ENCODE measurements at places on chromosomes 1 and 21.

DNA sequence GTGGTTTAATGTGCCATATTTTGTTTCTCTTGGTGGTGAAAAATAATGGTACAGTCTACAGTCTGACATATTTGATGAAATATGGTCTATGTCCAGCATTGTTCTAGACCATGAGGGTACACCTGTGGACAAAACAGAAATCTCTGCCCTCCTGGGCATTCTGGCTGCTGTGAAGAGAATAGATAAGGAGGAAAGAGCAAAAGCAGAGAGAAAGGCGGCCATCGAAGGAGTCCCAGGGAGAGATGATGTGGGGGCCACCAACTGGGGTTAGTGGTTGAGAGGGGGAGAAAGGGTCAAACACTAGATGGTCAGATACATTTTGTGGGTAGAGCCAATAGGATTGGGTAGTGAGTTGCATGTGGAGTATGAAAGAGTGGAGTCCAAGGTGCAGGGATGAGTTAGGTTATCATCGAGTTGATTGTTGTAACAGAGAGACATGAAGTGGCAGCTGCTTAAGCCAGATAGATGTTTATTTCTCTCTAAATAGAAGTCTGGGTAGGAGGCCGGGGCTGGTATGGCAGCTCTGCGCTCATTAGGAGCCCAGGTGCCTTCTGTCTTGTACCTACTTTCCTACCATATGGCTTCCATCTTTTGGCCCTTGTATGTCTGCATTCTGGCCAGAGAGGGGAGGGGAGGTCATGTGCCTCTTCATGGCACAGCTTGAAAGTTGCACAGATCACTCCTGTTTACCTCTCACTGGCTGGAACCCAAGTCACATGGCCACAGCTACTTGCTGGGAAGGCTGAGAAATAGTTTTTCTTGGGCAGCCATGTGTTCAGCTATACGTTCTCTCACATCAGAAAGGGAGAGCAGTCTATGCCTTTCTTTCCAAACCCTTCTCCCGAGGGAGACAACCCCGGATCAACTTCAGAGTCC lies 13.0 kb downstream of the UBE4B start:
- no peak for DNase-seq

DNA sequence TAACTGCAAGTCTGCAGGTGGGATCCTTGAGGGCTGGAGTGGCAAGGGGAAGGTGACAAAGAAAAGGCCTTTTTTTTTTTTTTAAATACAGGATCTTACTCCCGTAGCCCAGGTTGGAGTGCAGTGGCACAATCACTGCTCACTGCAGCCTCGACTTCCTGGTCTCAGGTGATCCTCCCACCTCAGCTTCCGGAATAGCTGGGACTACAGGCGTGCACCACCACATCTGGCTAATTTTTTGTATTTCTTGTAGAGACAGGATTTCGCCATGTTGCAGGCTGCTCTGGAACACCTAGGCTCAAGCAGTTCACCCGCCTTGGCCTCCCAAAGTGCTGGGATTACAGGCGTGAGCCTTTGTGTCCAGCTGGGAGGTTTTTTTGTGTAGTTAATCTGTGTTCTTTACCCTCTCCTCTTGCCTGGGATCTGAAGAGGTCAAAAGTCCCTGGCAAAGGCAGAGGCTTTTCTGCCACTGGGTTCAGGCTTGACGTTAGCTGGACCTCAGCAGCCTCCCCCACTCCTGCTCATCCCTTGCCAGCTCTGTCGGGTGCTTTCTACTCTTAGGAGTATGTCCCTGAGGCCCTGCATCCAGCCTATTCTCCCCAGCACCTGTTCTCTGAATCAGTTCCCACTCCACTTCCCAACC lies 5.2 kb downstream of the IL6R start:
- DNase-seq, result peak; percentile 23

DNA sequence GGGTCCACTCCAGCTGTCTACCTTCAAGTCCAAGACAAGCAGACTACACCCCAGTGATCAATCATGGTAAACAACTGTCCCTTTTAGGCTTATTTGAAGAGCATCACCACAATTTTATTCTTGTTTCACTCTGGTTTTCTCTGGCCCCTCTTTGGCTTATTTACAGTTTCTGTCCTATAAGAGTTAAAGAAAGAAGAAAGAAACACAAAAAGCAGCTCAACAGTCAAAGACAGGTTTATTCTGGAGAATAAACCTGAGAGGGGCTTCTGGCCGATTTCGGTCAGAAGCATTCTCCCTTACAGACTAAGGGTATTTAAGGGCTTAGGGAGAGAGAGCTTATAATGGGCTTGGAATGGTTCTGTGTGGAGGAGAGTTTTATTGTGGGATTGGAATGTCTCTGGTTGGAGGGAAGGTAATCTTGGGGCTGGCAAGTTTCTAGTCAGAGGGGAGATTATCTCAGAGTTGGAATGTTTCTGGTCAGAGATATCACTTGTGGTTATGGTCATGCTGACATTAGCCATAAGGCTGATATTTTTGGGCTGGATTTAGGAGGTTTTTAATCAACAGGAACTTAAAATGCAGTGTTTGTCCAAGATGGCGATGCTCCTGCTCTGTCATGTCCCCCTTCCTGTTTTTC lies 161.0 kb downstream of the URB2 start:
- no peak for DNase-seq

DNA sequence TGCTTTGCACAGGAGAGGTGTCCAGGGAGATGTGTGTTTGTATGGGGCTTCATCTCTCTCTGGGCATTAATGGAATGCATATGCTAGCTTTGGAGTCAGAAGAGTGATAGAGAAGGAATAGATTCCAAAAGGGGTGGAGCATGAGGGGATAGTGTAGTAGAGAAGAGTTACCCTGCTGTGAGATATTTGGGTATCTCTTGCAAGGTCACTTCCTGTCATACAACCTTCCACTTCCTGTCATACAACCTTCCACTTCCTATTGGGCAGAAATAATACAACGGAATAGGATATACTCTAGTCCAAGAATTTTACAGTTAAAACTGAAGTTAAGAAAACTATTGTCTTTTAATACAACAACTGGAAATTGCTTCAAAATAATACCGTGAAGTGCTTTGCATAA lies 351.8 kb upstream of the FMN2 start:
- no peak for DNase-seq

DNA sequence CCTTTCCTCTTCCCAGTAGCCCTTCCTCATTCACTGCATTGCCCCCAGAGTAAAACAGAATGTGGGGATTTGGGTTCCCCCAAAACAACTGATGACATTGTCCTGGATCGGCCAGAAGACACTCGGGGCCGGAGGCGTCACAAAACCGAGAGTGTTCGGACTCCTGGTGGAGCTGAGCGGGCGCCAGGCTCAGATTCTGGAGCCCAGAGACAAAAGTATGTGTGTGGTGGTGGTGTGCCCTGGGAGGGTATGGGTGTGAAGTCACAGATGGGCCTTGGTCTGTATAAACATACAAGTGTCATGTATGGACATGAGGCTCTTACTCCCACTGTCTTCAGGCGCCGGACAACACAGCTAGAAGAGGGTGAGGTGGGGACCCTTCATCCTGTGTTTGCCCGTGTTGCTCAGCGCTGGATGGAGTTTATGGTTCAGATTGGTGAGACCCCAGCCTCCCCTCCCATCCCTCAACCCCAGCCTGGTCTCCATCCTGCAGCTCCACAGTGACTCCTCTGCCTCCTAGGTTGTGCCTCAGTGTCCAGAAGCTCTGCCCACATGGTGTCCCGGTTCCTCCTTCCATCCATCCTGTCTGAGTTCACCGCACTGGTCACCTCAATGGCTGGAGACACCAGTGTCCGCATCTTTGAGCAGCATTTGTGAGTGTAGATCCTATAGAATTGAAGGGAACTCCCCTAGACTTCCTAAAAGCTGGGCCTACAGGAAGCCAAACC lies 12.4 kb downstream of the HYI start:
- DNase-seq, result no peak

- DNase-seq, result no peak
These were observed 30.9 kb downstream of the MAPKAPK2 start for GRCh38 chr1:206715552-206716158.

- DNase-seq, result no peak
These were observed 83.4 kb downstream of the SNRPE start for GRCh38 chr1:203944651-203945404.

DNA sequence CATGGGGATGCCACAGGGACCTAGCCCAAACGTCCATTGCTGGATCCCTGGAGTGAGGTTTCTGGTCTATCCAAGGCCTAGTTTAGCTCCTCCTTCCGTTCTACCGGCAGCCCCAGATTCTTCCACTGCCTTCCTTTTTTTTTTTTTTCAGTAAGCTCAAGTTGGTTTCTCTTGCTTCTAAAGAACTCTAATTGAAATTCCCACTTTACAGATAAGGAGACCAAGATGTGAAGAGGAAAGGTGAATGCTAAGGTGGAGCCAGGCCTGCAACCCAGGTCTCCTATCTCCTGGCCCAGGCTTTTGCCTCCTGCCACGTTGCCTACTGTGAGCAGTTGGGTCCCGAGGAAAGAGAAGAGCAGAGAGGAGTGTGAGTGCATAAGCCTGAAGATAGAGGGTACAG lies 31.5 kb upstream of the CLIC4 start:
- no peak for DNase-seq

GRCh38 chr1:200376528-200376927 lies 33.3 kb downstream of the ZNF281 start:
- DNase-seq, result no peak

DNA sequence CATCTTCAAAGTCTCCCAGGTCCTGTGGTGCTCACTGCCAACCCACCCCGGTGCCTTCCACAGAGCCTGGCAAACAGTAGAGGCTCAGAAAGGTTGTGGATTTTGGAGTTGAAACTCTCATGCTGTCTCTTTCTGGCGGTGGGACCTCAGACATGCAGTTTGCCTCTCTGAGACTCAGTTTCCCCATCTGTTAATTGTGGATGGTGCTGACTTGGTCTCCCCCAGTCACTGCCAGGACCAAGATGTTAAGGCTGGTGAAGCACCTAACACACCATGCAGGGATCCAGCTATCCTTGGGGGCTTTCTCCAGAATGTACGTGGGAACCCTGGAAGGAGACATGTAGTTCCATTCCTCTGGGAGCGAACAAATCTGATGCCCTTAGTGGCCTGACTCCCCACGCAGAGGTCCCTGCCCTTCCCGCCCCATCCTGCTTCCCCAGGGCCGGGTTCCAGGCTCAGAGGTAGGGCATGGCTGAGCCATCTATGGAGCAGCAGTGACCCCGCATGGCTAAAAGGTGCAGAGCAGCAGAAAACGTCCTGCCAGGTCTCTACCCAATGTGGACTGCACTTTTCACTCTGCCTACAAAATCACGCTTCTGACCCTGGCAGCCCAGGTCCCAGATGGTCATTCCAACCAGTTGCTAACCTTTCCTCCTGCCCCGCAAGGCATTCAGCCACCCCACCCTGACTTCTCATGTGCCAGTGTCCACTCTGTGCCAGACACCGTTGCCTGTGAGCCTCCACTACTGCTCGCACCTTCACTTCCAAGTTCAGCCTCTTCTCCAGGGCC lies 9.2 kb upstream of the TTC22 start:
- DNase-seq, result peak; percentile 88

- no peak for DNase-seq
These were observed 31.7 kb upstream of the BACE2 start for GRCh38 chr21:41136286-41136685.

- peak; percentile 73 for DNase-seq
These were observed at the start of gene RNF220 for GRCh38 chr1:44405031-44405797. RNF220 (plus strand) TSS chr1:44405255.

DNA sequence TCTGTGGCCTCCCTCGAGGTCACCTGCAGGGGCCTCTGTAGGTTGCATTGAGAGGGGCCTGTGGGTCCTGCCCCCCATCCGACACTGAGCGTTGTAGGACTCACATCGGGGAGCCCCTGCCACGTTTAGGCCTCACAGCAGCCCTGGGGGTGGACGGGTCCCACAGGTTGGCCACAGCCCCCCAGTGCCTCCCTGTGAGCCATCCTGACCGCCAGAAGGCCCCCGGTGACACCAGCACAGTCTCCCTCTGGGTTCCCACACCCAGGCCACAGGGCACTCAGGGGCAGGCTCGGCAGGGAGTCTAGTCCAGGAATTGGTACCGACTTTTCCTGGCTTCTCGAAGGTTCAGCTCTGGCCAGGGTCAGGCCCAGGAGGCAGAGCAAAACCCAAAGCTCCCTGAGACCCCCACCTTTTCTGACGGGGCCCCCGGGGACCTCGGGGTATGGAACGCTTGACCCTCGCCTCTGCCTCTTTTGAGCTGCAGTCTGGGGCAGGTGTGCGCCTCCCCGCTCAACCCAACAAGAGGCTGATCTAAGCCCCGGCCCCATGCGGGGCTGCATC lies 13.9 kb upstream of the POFUT2 start:
- no peak for DNase-seq

- DNase-seq, result no peak
These were observed 15.1 kb downstream of the THEMIS2 start for GRCh38 chr1:27887215-27888021.

- no peak for DNase-seq
These were observed 7.7 kb downstream of the ANKRD35 start for GRCh38 chr1:145877923-145878486.

GRCh38 chr1:188877668-188878067 lies 1600.0 kb downstream of the BRINP3 start:
- no peak for DNase-seq

DNA sequence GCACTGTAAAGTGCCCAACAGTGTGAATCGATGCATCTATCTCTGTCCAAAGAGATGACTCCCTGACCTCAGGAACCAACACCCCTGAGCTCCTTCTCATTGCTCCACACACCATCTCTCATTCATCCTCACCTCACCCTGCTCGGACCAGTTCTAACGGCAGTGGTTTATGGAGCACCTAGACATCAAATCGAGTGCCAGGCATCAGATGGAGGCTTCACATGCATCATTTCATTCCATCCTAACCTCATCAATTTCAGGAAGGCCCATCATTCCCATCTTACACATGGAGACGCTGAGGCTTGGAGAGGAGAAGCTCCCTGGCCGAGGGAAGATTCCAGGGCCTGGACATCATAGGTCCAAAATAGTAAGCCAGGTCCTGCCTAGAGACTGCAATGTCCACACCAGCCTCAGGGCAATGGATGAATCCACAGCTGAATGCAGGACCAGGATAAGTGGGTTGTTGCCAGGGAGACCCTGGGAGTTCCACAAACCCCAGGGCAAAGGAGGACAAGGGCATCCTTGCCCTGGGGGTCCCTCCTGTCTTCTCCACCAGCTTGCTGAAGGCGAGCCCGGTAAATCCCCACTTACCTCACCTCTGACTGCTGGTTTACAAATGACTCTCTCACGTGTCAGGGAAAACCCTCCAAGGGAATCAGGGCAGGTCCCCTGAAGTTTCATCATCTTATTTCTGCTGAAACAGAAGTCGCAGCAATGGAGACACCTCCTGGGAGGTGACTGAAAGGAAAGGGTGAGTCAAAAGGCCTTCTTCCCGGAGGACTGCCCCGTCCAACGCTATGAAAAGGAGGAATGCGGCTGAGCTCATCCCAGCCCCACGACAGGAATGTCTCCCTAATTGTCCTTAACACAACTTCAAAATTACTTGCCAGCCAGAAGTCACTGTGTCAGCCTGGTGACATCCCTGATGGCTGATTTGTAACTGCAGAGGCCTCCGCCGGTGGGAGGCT lies 9.0 kb upstream of the IFFO2 start:
- DNase-seq, result no peak

Data from D341Med (cell line).